ENCODE measurements at places on chromosomes 5 and 9. TPM values are rescaled to one million over a fixed set of nuclear protein-coding genes. Genes with fewer than 3 reads are reported as not detected.

GRCh38 chr5:89300426-89300970 lies 417.5 kb upstream of the MEF2C start:
- DNase-seq: no peak

PITX1 gene
- 0.56 TPM for total RNA-seq

GLDC gene
- 1.3 TPM for total RNA-seq

DNA sequence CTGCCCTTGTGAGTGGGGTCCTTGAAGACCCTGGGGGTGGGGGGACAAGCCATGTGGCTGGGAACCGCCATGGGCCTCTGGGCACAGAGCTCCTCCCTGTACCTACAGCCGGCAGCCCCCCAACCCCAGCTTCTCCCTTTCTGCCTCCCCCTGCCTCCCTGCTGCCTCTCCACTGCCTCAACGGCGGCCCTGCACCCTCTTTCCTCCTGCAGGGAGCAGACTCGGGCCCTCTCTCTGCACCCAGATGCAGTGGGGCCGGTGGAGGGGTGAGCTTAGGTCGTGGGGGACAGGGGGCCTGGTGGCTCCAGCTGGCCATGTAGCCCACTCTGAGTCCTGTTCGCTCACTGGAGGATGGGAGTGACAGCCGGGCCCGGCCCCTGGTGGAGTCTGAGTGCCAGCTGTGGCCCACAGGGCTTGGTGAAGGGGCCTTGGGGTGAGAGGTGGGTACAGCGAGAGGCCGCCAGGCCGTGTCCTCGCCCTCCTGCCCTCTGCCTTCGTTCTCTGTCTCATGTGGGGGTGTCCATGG lies 139.3 kb upstream of the COL5A1 start:
- no peak for DNase-seq

MCTP1 gene
- total RNA-seq: 1.3 TPM

GRCh38 chr5:139950436-139950835 lies 92.7 kb downstream of the NRG2 start:
- no peak for DNase-seq

- DNase-seq: no peak
These were observed 40.3 kb downstream of the TPPP start for GRCh38 chr5:652773-653350.

DNA sequence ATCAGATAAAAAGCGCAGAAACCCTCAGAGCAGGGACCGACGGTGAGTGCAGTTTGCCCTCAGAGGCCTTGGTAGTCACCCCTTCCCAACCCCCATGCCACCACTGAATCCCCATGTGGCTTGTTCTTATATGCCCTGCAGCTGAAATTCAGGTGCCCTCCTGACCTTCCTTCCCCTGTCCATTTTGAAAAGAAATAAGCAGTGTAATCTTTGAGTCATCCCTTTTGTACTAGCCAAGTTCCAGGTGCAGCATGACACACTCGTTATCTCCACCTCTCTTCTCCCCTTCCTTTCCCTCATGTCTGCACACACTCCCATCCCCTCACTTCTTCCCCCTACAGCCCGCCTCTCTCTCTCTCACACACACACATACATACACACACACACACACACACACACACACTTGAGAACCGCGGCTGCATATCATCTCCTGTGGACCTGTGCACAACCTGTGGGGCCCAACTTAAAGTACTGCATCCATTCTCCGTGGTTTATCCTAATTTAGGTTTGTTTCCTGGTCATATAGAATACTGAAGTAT lies 53.1 kb downstream of the SYK start:
- DNase-seq: peak; percentile 58

GRCh38 chr9:124831642-124832364 lies 21.5 kb upstream of the WDR38 start:
- no peak for DNase-seq

SEMA6A gene
- total RNA-seq: 0.34 TPM

- no peak for DNase-seq
These were observed 9.7 kb upstream of the SLC36A2 start for GRCh38 chr5:151357097-151357496.

COL23A1 gene
- 0.04 TPM for total RNA-seq

DNA sequence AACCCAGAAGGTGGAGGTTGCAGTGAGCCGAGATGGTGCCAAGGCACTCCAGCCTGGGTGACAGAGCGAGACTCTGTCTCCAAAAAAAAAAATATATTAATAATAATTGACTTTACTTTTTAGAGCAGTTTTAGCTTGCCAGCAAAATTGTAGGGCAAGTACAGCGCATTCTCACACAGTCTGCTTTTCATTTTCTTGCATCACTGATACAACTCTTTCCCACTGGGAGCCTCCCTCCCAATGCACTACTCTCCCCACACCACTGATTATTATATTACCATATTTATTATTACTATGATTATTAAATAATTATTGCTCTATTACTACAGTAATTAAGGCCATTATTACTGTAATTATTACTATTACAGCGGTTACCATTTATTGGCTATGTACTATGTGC lies 212.8 kb downstream of the GNA14 start:
- no peak for DNase-seq

OTULIN gene
- 25.2 TPM for total RNA-seq

DNA sequence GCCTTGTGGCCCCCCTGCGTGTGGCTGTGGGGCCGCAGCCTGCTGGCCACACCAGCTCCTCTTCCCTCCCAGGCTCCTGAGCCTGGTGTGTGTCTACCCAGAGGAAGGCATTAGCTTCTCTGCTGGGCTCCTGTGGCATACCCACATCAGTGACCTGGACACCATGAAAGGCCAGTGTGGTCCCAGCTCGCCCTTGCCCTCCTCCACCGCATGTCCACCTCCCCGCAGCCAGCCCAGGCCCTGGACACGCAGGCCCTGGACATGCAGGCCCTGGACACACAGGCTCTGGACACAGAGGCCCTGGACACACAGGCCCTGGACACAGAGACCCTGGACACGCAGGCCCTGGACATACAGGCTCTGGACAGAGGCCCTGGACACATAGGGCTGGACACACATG lies 153.4 kb upstream of the PPP1R26 start:
- DNase-seq: no peak

- peak; percentile 35 for DNase-seq
These were observed 28.9 kb downstream of the TYRP1 start for GRCh38 chr9:12722131-12722530.

FBXO38 gene
- 24.8 TPM for total RNA-seq

DNA sequence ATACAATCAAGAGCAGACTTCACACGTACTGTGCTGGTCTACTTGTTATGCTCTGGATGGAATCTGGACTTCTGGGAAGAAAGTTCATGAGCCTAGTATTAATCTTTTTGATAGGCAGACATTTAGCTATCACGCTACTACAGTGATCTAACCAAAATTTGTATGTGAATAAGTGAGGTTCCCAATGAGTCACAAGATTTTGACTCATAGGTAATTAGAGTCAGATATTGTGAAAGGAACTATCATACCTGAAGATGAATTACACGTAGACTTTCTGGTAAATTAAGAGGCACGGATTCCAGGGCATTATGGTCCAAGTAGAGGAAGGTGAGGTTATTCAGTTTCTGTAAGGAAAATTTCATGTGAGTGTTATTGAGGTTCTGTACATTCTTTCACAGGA lies 18.4 kb downstream of the OGN start:
- peak; percentile 92 for DNase-seq

GRCh38 chr9:127521919-127522304 lies 70.6 kb downstream of the LRSAM1 start:
- no peak for DNase-seq

- DNase-seq: no peak
These were observed 296 bp downstream of the ZSWIM6 start for GRCh38 chr5:61332358-61332749.

DNA sequence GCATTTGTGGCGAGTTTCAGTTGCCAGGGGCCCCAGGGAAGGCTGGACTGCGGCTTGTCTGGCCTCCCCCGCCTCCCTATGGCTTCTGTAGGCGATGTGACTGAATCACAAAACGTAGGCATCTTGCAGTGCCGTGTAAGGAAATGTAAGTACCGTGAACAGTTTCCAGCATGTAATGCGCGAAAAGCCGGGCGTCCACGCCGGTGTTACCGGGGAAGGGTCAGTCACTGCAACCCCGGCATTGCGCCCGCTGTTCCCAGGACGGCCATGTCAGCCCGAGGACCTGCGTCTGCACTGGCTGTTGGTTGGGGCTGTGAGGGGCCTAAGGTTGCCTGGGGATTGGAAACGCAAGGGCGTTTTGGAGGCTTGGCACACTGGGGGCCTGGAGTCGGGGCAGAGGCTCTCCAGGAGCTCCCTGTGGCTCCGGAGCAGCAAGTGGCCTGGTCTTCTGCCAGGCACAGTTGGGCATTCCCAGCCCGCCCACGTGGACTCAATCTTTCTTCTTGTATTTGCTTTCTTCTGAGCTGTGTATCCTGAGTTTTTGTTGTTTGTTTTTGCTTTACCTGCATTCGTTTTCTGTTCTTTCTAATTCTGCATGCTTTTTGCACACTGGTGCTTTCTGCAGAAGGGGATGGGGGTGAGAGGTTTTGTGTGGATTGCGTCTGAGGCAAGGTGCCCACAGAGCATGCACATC lies 36.9 kb upstream of the PLEKHG4B start:
- DNase-seq: no peak

IL7R gene
- 6.7 TPM for total RNA-seq

APBA1 gene
- 3.2 TPM for total RNA-seq

DNA sequence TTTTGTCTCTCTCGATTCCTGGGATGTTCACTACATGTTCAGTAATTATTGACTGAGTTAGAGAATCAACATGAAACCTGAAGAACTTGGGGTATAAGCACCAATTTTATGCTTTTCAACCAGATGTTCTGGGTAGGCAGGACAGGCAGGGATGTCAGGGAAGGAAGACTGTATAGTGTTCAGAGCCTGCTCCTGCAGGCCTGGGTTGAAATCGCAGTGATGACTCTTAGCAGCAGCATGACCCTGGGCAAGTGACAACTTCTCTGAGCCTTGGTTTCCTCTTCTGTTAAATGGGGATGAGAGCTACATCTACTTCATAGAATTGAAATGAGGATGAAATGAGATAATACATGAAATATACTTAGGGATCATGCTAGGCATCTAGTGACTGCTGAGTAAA lies 29.7 kb upstream of the PANK3 start:
- DNase-seq: no peak

CHSY3 gene
- 0.78 TPM for total RNA-seq

DNA sequence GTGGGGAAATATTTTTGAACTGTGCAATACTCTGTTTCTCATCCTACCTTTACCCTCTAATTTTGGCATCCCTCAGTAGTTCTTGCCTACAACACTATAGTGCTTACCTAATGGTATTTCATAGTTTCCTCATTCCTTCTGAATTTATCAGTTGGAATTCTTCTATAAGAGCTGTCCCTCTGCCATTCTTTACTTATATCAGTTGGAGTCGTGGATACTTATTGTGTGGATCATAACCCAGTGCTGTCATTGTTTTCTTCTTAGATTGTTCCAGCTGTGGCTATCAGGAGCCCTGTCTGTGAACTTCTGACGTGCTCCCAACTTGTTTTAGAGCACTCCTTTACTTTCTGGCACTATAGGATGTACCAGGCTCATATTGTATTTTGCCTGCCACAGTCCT lies 146.1 kb upstream of the OTULINL start:
- DNase-seq: peak; percentile 33

GRCh38 chr5:178423901-178424809 lies 166.0 kb downstream of the COL23A1 start:
- no peak for DNase-seq

DNA sequence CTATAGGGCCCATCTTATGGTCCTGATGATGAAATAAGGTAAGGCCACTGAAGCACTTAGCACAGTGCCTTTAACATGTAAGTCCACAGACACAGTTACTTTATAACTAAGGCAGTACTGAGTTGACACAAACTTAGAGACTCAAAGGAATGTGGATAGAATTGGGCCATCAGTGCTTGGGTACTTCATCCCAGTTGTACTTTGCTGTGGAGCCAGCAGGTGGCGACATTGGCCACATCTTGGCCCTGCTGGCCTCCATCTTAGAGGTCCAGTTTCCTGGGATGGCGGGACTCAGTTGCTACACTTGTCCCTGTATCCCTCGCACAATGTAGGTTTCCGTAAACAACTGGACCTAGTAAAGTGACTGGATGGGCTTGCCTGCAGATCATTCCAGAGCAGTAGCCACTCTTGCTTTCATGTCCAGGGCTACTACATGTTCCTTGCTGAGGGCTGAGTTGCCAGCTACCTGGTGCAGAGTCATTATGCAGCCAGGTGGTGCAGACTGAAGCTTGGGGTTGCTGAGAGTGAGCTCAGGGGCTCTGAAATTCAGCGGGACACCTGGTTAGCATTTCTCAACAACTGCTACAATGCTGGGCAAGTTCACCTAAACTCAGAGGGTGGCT lies 10.6 kb downstream of the MTAP start:
- peak; percentile 50 for DNase-seq

GRCh38 chr9:95061916-95062595 lies 255.5 kb downstream of the FANCC start:
- no peak for DNase-seq

DNA sequence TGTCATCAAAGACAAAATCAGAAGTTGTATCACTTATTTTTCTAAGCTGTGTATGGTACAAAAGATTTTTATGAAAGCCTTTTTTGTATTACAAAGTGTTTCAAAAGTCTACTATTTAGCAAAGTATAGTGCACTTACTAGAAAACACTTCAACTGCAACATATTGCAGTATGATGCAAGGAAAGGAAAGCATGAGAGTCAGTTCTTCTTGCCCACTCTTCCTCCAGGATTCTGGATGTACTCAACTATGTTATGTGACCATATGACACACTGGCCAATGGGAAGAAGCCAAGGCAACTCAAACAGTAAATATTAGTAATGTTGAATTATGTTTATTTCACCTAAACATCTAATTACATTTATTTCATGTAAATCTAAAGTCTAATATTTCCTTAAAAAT lies 49.5 kb upstream of the TYRP1 start:
- no peak for DNase-seq

GOLM1 gene
- total RNA-seq: 20.3 TPM

- DNase-seq: peak; percentile 91
These were observed 84.4 kb downstream of the ADRB2 start for GRCh38 chr5:148910686-148911361.

DNA sequence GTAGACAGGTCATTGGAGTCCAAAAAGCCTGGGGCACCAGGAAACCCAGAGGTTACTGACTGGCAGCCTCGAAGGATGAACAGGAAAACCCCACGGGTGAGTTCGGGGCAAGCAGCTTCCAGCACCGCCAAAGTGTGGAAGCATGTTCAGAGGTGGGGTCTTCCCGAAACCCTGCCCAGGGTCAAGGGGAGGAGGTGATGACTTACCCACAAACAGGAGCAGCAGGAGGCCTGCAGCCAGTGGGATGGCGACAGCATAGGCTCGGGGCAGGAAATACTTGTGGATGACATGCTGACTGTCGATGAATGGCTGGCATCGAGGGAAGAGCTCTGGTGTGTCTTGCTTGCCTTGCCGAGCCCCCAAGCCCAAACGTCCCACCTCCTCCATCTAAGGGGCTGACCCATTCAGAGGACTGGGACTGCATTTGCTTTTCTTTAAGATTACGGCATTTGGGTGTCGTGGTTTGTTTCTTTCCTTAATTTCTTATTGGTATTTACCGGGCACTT lies 1.3 kb downstream of the DPM2 start:
- DNase-seq: no peak

ALDOB gene
- not detected for total RNA-seq

- no peak for DNase-seq
These were observed 10.5 kb upstream of the TCOF1 start for GRCh38 chr5:150347003-150347402.

- DNase-seq: no peak
These were observed 1007.0 kb downstream of the NR2F1-AS1 start for GRCh38 chr5:92574023-92574422.

OTULINL gene
- total RNA-seq: 1.8 TPM

All from foreskin keratinocyte (primary cell).